ENCODE measurements at places on chromosomes 5 and 9. TPM values are rescaled to one million over a fixed set of nuclear protein-coding genes. Genes with fewer than 3 reads are reported as not detected.

GRCh38 chr5:132915681-132916080 is 42.2 kb downstream of the LEAP2 start:
- no peak for DNase-seq

DNA sequence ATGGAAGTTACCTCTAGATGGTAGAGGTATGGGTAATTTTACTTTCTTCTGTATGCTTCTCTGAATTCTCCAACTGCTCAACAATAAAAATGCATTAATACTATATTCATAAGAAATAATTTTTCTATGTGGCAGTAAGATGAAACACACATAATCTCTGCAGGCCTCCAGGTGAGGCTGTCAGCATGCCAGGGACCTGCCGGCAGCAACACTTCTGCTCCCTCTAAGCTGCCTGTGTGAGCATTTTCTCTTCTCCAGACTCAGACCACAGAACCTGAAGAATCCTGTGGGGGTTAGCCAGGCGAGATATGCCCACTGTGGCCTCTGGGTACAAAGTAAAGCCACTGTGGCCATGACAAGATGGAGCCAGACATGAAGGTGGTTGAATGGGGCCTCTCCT is 316.3 kb downstream of the EBF1 start:
- DNase-seq, result no peak

DNA sequence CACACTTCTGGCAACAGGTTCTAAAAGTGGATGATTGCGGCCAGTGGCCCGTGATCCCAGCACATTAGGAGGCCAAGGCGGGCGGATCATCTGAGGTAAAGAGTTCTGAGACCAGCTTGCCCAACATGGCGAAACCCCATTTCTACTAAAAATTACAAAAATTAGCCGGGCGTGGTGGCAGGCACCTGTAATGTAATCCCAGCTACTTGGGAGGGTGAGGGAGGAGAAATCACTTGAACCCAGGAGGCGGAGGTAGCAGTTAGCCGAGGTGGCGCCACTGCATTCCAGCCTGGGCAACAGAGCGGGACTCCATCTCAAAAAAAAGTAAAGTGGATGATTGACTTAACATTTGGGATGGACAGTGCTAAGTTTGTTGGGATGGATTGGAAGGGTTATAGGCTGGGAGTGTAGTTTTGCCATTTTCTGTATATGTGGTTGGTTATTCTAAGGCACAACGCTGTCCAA is 3.4 kb downstream of the MATR3 start:
- no peak for DNase-seq

GRCh38 chr9:130522233-130522808 is 57.1 kb upstream of the FUBP3 start:
- DNase-seq, result no peak

DNA sequence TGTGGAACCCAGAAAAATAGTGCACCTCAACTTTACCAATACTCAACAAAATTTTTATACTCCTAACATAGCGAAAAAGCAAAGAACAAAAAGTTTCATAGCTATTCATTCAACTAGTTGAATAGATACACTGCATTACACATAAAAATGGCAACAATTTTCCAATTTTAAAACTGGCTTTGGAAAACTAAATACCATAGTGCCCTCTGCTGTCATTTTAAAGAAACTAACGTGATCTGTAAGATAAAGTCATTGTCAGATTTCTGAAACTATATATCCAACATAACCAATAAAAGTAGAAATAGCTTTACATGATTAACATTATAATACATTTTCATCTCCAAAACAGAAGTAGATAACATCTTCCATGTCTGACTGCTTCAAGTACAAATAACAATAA is 31.6 kb downstream of the DTWD2 start:
- DNase-seq, result no peak

BARHL1 gene
- total RNA-seq, result not detected

CCNI2 gene
- 6.9 TPM for total RNA-seq

PCDHGC5 gene
- total RNA-seq, result not detected
